ENCODE measurements at places on chromosomes 2 and 18.

DNA sequence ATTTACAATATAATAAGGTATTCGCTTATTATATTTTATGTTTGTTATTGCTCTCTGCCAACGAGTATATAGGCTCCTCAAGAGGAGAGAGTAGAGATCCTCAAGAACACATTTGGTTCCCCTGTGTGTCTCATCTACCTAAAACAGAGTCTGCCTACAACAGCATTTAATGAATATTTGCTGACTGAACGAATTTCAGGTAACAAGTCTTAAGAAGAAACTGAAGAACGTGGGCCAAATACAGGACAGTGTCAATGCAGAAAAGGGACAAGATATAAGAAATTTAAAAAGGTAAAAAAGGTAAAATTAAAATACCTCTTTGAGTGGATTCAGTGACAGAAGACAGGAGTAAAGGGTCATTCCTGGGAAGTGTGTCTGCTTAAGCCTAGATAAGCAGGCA lies 129.2 kb downstream of the HNMT start:
- no peak for DNase-seq

DNA sequence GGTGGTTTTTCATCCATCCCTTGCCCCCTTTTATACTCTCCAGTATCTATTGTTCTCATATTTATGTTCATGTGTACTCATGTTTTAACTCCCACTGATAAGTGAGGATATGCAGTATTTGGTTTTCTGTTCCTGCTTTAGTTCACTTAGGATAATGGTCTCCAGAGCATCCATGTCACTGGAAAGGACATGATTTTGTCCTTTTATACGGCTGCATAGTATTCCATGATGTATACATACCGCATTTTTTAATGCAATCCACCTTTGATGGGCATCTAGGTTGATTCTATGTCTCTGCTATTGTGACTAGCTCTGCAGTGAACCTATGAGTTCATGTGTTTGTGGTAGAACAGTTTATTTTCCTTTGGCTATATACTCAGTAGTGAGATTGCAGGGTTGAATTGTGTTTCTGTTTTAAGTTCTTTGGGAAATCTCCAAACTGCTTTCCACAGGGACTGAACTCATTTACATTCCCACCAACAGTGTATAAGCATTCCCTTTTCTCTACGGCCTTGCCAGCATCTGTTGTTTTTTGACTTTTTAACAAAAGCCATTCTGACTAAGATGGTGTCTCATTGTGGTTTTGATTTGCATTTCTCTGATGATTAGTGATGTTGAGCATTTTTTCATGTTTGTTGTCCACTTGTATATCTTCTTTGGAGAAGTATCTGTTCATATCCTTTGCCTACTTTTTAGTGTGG lies 420.2 kb downstream of the THSD7B start:
- DNase-seq, result no peak

DNA sequence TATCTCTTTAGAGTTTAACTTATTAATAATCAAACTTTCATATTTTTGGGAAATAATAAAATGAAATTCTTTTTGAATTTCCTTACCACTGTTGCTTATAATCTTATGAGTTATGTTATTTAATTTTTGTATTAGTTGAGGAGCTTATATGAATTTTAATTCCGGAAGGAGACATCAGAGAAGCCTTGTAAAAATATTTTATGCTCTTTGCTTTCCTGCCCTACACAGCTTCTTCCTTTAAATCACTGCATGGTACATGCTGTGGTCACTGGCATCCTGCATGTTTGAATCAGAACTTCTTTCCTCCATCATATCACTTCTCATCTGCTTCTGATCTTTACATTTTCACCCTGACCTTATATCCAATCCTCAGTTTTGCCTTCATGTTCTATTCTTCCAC lies 266.7 kb upstream of the ZSWIM2 start:
- DNase-seq, result no peak

GRCh38 chr18:50836521-50836957 lies 16.7 kb upstream of the MRO start:
- no peak for DNase-seq

DNA sequence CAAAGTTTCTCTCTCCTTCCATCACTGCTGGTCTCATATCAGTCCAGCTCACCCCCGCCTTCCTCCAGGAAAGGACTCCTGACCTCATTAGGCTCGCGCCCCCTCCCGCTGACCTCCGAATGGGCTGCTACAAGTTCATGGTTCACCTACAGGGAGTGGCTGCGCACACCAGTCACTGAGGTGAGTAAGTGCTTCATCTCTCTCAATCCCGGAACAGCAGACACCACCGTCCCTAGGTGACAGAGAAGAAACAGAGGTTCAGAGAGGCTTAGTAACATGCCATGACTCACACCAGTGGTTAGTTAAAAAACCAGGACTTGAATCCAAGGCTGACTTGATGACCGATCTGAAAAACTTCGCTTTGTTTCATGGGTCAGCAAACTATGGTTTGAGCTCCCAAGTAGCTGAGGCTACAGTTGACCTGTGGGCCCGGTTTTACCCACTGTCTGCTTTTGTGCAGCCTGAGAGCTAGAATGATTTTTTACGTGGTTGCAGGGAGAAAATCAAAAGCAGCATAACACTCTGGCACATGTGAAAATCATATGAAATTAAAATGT lies 42.0 kb downstream of the ZFP36L2 start:
- DNase-seq, result peak; percentile 58

DNA sequence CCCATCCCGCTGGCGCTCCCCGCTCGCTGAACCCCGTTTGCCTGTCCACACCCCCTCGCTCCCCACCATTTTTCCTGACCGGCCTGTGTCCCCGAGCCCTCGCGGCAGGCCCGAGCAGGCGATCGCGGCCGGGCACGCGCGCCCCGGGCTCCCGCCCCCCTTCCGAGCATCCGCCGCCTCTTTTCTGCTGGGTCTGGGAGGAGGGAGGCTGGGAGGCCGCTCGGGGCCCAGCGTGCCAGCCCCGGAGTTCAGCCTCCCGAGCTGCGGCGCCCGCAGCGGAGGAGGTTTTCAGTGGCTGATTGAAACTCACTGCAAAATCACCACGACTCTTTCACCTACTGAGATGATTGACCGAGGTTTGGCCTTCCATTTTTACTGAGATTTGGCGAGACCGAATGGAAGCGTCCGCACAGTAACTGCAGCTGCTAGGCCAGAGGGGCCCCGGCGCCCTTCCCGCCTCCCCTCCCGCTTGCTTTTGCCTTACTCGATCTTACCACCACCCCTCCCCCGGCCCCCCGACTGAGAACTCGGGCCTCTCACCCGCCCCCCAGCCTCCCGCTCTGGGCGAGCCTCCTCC lies 4.8 kb downstream of the SOX11 start:
- no peak for DNase-seq

- no peak for DNase-seq
These were observed 235.0 kb downstream of the CAMKMT start for GRCh38 chr2:44596537-44597320.

- no peak for DNase-seq
These were observed 9.9 kb downstream of the SGPP2 start for GRCh38 chr2:222434204-222434603.

GRCh38 chr2:54226260-54226659 lies 29.8 kb downstream of the TSPYL6 start:
- no peak for DNase-seq

DNA sequence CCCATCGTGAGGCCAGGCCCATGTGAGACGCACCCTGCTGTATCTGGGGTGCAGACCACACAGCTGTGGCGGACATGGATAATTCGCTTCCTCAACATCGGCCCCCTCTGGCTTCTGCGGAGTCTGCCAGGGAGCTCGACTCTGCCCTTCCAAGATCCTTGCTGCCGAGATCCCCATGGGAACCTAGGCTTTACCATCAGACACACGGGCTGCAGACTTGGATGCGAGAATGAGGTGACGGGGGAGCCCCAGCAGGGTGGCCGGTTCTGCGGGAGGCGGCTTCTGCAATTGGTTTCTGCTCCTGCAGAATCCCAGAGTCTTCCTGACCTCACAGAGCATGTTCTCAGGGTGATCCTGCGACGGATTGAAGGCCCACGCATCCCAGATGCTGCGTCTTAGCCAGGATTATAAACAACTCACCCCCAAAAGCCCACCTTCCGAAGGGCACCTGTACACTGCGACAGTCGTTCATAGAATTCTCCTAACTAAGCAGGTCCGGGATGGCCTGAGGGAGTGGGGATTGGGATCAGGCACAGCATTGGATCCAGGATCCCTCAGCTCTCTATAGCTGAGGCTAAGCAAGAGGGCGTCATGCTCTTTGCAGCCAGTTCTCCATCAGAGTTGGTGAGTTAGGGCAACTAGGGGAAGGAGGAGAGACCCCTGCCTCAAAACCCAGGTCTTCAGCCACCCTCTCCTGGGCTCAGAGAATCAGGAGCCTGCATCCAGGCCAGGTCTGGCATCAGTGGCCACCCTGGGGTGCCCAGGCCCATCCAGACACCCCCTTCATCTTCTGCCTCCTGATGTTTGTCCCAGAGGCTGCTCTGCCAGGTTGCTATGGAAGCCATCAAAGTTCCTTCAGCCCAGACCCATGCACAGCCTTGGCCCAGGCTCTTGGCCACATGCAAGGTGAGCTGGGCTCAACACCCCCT lies 74.7 kb upstream of the SNTG2 start:
- no peak for DNase-seq

GRCh38 chr2:38850045-38850444 lies 25.7 kb downstream of the DHX57 start:
- DNase-seq, result no peak

GRCh38 chr2:55239656-55240222 lies 7.3 kb downstream of the RPS27A start:
- no peak for DNase-seq

DNA sequence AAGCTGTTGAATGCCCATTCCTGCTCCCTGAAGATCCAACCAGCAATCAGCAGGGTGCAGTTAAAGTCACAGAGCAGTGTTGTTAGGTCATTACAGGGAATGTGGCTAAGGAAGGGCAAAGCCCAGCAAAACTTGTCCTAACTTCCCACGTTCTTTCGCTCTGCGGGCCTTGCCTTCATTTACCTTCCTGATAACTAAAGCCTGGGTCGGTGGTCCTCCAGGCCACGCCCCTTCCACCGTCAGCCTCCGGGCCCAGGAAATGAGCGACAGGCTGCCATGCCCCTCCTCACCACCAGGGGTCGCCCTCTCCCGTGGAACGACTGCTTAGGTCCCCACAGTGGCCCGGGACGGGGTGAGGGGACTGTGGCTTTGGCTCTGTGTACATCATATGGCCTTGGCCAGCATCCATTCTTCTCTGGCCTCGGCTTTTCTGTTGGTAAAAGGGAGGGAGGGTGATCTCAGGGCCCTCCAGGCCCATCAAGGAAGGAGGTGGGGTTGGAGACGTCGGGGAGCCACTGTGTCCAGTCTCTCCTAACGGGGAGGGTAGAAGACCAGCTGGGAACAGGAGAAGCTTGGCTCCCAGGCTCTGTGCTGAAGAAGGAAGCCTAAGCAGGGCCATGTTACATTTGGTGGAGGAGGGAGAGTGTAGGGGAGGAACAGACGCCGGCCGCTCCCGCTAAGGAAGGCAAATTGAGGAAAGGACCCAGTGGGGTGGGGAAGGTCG lies 2.2 kb downstream of the SH2D6 start:
- peak; percentile 92 for DNase-seq

DNA sequence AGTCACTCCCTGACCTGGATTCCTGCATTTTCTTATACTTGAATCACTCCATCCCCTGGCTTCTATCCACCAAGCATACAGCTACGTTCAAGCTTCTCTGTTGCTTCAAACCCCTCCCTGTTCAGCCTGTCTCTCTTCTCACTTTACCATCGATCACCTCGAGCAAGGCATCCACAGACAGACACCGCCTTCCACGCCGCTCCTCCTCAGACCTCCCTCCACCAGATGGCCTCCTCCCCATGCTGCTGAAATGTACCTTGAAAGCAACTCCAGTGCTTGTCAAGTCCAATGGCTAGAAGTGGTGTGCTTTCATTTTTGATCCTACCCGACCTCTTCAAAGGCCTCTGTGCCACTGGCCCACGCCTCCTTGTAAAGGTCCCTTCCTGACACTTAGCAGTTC lies 131.3 kb upstream of the ACAA2 start:
- DNase-seq, result peak; percentile 56

DNA sequence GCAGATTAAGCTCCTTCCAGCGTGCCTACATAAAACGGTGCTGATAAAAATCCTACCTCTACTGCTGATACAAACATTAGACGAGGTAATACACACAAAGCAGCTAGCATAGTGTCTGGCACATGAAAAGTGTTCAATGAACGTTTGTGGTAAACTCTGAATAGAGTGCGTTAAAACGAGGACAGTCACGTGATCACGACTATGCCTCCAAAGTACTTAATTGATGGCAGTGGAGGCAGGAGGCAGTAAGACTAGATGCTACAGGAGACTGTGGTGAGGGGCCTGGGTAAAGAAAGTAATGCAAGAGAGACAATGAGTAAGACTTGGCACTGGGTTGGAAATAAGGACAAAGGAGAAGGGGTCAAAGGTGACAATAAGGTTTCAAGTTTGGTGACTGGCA lies 32.1 kb upstream of the LHCGR start:
- no peak for DNase-seq

- no peak for DNase-seq
These were observed 84.8 kb downstream of the VRK2 start for GRCh38 chr2:58131191-58132011.

DNA sequence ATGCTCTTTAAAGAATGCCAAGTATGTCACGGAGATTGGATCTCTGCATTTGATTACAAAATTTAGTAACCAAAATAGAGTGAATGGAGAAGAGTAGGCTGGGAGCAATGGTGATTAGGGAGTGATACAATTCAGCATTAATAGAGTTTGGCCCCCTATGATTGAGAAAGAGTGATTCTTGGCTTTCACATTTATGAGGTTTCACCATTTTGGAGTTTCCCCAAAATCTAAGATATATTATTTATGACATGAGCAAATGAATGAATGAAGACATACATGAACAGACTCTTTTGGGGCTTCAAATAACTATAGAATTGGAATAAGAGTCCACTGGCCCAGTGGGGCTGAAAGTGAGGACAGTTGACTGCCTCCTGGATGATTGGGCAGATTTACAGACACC lies 255.2 kb downstream of the LPIN1 start:
- no peak for DNase-seq

- DNase-seq, result peak; percentile 63
These were observed 1.5 kb downstream of the ARPC2 start for GRCh38 chr2:218218268-218219185.

DNA sequence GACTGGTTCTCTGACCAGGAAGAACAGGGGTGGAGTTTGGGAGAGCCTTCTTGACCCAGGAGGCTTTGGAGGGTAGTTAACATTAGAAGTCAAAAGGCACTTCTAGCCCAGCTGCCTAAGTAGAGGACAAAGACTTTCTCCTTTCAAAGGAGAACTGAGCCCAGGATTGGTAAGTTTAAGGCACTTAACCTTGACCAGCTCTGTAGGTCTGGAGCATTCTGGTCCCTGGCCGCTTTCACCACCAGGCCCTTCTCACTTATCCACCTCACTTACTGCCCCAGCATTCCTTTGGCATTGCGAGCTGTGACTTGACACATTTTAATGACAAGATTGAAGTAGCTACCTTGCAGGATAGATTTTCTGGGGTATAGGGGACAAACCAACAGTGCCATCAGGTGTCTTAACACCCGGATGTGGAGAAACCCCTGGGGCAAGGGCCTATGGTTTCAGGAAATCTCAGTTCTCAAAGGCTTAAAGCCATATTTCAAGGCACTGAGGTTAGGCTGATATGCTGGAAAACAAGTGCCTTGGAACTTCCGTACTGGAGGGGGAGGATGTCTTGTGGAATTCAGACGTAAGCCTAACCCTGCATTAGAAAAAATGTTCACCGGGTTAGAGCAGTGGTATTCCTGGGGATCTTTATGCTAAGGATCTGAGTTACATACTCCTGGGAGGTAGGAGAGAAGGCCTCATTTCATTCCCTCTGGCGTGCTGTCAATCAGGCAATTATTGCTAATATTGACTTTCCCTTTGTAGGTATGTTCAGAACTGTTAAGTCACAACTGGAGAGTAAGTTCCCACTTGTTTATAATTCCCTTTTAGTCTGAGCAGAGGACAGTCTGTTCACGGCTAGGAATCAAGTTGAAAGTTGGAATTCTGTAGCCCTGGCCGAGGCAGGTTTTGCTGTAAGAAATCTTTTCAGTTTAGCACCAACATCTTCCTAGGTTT lies 4.3 kb downstream of the C2orf68 start:
- DNase-seq, result no peak

Data from activated CD8-positive, alpha-beta T cell treated with anti-CD3 and anti-CD28 coated beads, Interleukin-2, amount 10 ng/mL, durations not matched to agents 7 days and 5 days (primary cell).